ENCODE measurements at places on chromosomes 16 and 17.

DNA sequence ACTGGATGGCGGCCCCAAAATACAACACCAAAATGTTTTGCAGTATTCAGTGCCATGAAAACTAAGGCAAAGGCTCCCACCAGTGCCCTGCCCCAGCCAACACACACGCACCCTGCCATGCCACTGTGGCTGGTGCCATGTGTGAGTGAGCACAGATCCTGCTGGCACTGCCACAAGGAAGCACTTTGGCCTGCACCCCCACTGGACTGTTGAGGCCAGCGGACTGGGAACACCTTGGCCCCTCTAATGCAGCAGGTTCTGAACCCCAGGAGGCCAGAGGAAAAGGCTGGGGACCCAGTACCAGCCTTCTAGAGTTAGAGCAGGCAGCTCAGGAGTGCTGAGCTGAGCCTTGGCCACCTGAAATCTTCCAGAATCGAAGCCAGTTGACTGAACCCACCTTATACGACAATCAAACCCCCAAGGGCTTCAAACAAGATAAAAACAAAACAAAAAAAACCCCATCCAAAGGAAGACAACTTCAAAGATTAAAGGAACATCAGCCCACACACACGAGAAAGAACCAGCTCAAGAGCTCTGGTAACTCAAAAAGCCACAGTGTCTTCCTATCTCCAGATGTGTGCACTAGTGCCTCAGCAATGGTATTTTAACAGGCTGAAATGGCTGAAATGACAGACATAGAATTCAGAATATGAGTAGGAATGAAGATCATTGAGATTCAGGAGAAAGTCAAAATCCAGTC, 21.5 kb downstream of the NLRP1 start:
- DNase-seq = no peak

- DNase-seq = peak; percentile 65
These were observed 7.9 kb upstream of the MT2A start for GRCh38 chr16:56600398-56600999.

DNA sequence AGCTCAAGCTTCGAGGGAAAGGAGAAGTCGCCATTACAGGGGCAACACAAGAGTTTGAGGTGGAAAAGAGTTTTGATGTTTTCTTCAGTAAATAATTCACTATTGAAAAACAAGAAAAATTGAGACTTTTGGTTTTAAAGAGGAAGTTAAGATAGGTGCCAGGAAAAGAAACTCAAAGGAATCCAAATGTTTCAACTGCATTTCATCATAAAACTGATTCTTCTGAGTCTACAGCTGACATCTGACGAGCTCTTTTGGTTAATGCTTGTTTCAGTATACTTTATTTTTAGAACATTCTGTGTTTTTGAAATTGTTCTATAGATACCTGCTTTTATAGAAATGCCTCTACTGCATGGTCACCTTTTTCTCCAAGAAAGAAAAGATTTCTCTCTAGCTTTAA, 54.0 kb downstream of the ERN1 start:
- DNase-seq = no peak

- DNase-seq = no peak
These were observed 4.3 kb upstream of the GGA2 start for GRCh38 chr16:23514381-23515152.

- no peak for DNase-seq
These were observed 15.9 kb downstream of the ZFHX3 start for GRCh38 chr16:73031984-73032383.

DNA sequence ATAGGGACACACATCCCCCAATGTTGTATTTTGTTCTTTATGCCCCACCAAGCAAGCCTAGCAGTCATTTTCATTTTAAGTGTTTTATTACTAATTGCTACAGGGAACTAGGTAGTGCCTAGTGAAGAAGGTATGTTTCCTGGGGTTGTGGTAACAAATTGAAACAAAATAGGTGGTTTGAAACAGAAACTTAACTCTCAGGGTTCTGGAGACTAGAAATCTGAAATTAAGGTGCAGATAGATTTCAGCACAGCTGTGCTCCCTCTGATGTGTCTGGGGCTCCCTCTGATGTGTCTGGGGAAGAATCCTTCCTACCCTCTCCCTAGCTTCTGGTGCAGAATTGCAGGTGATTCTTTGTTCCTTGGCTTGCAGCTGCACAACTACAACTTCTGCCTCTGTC, 390.1 kb downstream of the ZFHX3 start:
- no peak for DNase-seq

- peak; percentile 36 for DNase-seq
These were observed 362.6 kb downstream of the CNTNAP4 start for GRCh38 chr16:76639685-76640289.

DNA sequence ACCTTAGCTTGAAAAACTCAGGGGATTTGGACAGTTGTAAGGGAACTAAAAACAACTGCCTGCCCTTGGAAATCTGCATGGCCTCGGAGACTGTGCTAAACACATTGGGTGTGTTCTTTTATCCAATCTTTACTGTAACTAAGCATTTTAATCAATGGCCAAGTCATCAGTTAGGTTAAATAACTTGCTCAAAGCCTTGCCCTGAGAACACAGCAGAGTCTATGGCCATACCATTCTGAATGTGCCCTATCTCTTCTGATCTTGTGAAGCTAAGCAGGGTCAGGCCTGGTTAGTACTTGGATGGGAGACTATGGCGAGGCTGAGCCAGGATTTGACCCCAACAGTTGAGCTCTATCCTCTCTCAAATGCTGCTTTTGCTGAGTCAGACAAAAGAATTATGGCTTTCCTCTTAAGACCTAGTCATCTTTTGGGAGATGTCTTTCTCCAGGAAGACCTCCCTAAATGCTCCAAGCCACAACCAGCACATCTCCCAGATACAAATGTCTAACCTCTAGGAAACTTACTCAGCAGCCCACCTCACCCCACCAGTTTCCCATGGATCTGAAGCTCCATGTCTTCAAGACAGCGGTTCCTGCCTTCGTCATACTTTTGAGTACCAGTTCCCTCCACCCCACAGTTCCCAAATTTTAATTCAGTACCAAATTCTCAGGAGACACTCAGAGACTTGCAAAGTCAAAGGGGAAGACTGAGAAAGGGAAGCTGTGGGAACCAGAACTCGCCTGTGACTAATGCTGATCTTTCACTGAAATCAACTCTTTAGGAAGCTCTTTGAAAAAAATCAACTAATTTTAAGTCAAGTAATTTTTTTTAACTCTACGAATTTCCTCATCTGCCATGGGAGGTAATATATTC, 336.1 kb downstream of the MAF start:
- DNase-seq = no peak

- DNase-seq = no peak
These were observed 14.3 kb upstream of the ARL4D start for GRCh38 chr17:43384476-43384862.

GRCh38 chr16:11880007-11880406, 28.7 kb upstream of the RSL1D1 start:
- no peak for DNase-seq

- DNase-seq = no peak
These were observed 9.6 kb upstream of the CD300C start for GRCh38 chr17:74555427-74555940.

DNA sequence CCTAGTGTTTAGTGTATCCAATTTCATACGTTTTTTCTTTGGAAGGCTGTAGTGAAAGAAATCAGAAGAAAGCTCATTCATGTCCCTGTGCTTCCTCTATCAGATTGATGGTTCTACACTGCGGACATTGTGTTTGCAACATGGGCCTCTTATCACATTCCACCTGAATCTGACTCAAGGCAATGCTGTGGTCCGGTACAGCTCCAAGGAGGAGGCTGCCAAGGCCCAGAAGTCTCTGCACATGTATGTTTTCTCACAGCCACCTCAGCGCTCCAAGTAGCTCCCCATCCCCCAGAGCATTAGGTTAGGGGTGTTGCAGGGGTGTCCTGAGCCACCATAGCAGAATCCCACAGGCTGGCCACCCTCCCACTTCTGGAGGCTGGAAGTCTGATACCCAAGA, 25.2 kb downstream of the TMC6 start:
- no peak for DNase-seq

DNA sequence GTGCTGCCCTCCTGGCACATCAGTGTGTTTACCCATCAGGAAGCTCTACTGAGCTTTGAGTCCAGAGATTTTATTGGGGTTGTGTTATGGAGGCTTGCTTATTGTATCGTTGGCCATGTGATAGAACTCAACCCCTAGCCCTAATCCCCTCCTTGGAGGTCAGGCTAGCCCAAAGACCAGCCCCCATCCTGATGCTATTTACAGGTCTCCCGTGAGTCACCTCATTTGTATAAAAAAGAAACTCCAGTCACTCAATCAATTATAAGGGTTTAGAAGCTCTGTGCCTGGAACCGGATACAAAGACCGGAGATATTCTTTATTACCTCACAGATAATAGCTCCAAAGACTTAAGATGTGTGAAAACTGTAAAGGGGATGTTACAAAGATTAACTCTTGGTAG, 405.9 kb downstream of the CNTNAP4 start:
- no peak for DNase-seq

Data from iris pigment epithelial cell (primary cell).